Stimulated activated CD8-positive, alpha-beta memory T cell treated with anti-CD3 and anti-CD28 coated beads, Interleukin-7, amount 100 ng/mL, for 1 hour (primary cell): ENCODE measurements at places on chromosomes 3 and 15.

DNA sequence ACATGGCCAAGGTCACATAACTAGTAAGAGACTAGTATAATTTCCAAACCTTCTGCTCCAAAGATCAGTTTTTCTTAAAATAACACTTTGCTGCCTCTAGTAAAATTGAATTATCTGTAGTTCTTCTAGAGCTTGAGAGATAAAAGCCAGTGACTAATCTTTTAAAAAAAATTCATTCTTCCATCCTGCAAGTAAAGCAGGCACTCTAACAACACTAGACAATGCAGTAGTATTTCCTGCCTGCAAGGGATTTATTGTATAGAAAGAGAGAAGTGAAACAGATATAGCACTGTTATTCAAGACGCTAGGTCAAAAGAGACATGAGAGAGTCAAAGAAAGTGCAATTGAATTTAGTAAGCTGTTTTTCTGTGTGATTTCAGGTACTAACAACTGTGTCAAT, 159.5 kb upstream of the TBC1D5 start:
- no peak for DNase-seq

- no peak for DNase-seq
Observed at GRCh38 chr3:129161860-129162271, 1.0 kb upstream of the ISY1 start.

GRCh38 chr3:8307545-8308110, 194.0 kb upstream of the LMCD1 start:
- no peak for DNase-seq

DNA sequence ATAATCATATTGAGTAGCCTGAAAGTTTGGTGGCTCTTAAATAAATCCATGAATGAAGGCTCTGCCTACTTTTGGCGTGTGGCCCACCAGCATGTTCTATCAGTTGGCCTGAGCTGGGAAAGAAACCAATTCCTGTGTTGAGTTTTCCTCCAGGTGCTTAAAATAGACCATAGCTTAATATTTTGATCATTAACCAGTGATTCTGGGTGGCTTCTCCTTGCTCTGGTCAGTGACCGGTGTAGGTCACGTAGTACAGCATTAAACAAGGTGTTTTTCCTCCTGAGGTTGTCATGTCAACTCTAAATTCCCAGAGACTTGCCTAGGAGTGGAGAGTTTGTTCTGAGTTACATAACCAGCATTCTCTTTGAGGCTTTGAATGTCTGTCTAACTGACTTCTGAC, 1.3 kb downstream of the HHLA2 start:
- no peak for DNase-seq

DNA sequence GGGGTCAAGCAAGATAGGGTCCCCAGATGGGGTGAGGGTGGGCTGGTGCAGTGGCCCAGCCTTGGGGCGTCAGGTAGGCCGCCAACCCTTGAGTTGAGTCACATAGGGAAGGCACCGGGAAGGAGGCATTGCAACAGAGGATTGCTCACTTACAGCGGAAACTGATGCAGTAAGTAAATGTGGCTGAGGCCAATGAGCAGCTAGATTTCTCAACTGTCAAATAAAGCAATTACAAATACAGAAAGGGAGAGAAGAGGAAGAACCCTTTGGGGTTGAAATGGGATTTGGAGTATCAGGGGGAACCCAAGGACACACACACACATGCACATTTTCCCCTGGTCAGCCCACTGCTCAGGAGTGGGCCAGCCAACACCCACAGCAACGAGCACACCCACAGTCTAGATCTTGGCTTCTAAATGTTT, 44.0 kb downstream of the CHSY1 start:
- no peak for DNase-seq

DNA sequence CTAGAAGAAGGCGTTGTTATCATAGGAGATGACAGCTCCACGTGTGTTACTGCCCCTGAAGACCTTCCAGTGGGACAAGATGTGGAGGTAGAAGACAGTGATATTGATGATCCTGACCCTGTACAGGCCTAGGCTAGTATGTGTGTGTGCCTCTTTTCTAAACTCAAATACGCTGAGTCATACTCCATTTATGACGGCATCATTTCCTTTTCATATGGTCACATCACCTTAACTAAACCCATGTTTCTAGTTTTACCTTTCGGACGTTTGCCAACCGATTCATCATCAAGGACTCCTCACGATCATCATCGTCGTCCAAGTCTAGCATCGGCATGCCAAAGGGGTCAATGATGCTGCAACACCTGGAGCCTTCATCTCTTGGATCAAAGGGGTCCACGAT, 149.0 kb downstream of the CBLB start:
- DNase-seq: no peak

GRCh38 chr3:124137216-124137615, 145.3 kb upstream of the ROPN1 start:
- DNase-seq: no peak

DNA sequence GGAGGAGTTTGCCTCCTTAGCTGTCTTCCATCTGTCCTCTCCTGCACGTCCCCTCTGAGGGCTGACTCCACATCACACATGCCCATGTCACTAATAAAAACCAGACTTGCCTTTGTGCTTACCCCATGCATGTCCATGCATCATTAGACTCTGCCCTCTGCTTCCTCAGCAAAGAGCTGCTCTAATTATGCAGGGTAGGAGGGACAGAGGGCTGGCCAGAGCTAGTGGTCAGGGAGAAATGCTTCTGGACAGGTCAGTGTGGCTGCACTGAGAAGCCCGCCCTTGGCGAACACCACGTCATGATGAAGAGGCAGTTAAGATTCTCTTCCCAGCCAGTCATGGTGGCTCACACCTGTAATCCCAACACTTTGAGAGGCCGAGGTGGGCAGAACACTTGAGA, 8.9 kb downstream of the CA12 start:
- no peak for DNase-seq

DNA sequence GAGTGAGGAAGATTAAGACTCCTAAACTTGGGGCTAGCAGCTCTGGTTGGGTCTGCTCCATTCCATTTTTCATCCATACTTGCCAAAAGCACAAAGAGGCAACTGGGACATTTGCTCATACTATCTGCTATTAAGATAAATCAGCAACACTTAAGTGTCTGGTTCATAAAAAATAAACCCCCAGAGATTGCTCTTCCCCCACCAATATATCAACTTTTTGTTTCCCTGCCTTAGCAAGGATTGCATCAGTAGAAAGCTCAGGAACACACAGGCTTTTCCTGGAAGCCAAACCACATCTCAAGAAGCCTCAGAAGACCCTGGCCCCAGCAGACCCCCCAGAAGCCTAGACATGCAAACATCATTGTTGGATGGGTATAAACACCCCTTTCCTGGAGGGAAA, 232.4 kb upstream of the WNT5A start:
- no peak for DNase-seq
